Stimulated activated memory B cell treated with anti-CD40 and anti-IgM and Interleukin-4, amounts not matched to agents 10 μg/mL and 1 μg/mL and 100 μg/mL, for 72 hours (primary cell): ENCODE measurements at places on chromosomes 5 and 9.
A peak's percentile ranks its signal among the peaks of the same experiment; 100 is the strongest.

DNA sequence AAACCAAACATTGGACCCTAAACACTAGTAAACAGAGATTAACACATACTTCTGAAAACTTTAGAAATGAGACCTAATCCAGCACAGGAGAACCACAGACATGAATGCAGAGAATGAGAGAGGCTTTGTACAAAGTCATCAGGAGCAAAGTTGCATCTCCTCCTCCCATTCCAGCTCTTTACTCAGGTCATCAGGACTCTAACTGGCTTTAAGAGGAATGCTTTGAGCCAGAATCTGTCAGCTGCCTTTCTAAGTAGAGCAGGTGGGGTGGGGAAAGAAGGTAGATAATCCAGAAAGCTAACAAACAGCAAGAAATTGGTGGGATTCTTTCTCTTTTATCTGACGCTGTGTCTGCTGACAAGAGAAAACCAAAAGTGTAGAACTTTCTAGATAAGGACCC lies 582.7 kb upstream of the DMAC1 start:
- no peak for ATAC-seq

- no peak for ATAC-seq
Measured at GRCh38 chr5:177315411-177315810, 3.7 kb upstream of the MXD3 start.

GRCh38 chr5:134113902-134114875 lies at the start of gene TCF7:
Gene TCF7 (plus strand): TSS chr5:134114681. CDS start chr5:134114907, 226 bp downstream.
- peak; percentile 89 for ATAC-seq

DNA sequence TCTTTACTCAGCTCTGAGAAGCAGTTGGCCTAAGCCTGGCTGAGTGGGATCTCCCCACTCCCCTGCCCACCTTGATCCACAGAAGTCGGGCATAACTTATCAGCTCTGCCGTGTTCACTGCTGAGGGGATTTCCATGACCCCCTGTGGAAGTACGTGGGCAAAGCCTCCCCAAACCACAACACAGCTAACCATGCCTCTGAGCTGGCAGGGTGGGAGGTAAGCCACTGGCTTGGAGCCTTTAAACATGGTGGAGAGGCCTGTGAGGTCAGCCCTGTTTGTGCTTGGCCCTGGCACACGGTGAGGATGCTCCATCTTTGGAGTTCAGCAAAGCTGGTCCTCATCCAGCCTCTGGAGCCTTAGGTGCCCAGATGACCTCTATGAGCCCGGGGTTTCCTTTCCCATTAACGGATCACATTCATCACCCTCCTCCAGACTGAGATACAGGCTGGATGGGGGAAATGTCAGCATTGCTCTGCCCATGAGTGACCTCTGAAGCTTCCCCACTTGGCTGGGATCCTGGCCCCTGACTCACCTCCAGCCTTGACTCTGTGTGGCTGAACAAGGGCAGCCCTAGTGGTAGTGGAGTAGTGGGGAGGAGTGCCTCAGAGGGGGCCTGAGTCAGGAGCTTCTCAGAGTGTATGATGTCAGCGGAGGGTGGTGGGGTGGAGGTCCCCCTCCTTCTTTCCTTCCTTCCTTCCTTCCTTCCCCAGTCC lies 6.2 kb downstream of the PDLIM4 start:
- no peak for ATAC-seq

DNA sequence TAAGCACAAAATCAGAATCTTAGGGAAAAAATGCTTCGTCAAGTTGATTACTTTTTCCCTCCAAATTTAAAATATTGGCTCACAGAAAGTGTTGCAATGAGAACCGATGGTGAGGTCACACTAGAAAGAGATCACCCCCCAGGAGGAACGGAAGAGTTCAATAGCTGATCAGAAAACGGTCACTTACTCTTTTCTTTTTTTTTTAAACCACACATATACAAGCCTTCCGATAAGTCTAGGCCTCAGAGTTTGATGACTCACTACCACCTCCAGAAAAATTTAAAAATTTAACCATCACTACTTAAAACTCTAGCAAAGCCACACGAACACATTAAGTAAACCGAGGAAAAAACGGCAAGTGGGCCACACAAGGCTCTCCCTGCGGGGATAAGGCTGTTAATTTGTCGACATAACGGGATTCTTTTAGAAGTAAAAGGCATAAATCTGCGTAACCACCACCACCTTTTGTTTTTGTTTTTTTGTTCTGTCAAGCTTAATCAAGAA lies 1.2 kb downstream of the SURF4 start:
- no peak for ATAC-seq

DNA sequence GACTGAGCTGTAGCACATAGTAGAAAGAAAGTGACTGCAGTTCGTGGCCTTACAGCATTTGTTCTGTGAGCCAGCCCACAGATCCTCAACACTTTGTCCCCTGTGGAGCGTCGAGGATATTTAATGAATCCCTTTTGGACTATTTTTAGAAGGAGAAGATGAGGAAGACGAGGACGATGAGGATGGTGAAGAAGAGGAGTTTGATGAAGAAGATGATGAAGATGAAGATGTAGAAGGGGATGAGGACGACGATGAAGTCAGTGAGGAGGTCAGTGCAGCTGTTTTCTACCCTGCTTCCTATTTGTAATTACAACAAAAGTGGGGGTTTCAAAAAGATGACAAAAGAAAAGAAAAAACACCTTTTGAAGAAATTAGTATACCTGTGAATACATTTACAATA lies 28.0 kb downstream of the ANP32B start:
- ATAC-seq: no peak

DNA sequence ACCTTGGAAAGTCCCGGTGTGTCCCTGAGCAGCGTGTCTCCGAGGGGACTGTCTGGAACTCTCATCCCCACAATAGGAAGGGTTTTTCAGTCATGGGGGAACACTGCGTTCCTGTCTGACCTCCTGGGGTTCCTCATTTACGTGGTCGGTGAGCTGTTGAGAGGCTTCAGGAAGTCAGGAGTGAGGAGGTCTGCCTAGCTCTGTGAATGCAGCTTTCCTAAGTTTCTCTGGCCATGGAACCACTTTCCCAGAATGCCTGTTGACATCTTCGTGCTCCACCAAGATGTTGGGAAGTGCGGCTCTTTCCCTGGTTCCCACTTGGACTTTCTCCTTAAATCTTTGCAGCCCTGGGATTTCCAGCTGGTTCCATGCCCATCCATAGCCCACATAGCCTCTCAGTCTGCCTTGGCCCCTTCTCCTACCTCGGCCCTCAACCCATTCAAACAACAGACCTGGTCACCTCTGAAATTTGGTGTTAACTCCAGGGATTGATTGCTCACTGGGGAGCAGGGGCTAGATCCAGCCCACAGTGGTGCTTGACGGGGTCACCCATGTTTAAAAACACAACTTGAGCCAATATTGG lies 27.2 kb downstream of the PSAT1 start:
- no peak for ATAC-seq

DNA sequence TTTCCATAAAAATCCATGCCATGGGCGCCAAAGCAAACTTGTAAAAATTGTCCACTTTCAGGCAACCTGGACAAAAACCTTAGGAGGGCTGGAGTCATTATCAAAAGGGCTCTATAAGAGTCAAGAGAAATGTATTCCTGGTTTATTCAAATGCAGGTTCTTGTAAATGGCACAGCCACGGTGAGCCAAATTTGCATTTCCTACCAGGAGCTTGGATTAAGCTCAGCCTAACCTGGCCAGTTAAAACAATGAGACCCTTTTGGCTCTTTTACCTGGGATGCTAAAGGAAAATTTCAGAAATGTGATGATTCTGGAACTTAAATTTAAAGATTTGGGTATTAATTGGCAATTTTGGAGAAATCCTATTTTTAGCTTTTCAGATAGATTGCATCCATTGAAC lies 8.9 kb upstream of the ZNF474 start:
- no peak for ATAC-seq

DNA sequence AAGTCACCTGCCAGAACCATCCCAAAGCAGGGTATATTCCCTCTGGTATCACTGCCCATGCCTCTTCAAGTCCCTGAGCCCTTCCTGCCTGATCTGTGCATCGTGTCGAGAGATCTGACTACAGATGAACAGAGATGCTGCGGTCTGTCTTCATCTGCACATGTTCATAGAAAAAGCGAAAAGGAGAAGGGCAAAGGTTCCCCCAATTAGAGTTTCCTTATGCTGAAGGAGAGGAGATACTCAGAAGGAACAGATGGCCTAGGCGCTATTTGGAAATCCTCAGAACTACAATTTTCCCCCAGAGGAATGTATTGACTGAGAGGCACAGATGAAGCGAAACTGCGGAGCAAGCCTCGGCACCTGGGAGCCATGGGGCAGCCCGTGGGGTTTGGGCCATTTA lies 170.9 kb downstream of the SEC61B start:
- no peak for ATAC-seq

- no peak for ATAC-seq
Measured at GRCh38 chr9:96688187-96688586, 33.1 kb upstream of the PRXL2C start.

GRCh38 chr9:75890472-75891276 lies at the start of gene PCSK5:
Gene PCSK5 (plus strand): TSS chr9:75890673. CDS start chr9:75891182, 509 bp downstream.
- peak; percentile 71 for ATAC-seq

GRCh38 chr9:87138128-87139040 lies 191.1 kb upstream of the GAS1 start:
- ATAC-seq: no peak

DNA sequence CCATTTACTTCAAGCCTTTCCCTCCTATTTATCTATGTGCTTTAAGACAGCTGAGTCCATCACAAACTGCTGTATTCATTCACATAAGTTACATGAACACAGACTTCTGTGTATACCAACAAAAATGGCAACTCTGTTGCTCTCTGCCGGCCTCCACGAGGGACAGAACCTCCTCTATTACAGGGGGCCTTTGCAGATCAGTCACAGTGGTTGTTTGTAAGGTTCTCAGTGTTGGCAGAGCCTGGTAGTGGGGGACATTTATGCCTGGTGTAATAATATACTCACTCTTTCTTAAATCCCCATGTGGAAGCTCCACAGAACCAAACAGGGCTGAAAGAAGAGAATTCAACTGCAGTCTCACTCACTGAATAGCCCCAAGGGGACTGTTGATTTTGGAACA lies 76.5 kb downstream of the SLC1A1 start:
- ATAC-seq: no peak

- no peak for ATAC-seq
Measured at GRCh38 chr5:19235101-19235584, 752.9 kb downstream of the CDH18 start.

GRCh38 chr9:137064027-137064879 lies 6.1 kb downstream of the SAPCD2 start:
- ATAC-seq: no peak

- no peak for ATAC-seq
Measured at GRCh38 chr9:115921301-115921700, 232.3 kb upstream of the PAPPA start.

DNA sequence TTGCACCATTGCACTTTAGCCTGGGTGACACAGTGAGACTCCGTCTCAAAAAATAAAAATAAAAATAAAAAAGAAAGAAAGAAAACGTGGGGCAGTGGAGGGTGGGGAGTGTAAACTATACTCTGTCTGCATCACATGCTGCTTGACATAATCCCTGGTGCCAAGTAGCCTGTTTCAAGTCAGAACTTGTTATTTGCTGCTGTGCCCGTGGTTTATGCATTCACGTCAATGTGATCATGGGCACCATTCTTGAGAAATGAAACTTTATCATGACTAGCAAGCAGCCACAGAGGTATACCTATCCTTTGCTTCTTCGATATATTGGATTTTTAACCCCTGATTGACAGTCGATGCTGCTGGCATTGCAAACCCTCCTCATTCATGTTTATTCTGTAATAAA lies 4.1 kb upstream of the SMU1 start:
- no peak for ATAC-seq

GRCh38 chr5:97102010-97102470 lies 40.4 kb downstream of the LIX1 start:
- no peak for ATAC-seq

DNA sequence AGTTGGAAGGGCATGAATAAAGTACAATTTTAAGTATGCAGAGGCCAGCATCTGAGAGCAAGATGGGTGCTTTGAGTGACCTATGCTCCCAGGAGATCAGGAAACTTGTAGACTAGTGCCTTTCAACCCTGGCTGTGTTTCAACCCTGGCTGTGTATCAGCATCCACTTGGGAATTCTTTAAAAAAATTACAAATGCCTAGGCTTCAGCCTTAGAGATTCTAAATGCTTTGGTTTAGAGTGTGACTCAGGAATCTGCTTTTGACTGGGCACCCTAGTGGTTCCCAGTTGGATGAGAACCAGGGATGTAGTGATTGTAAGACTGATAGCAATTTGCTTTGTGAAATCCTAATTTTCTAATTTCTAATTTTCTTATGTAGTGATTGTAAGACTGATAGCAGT lies 65.6 kb downstream of the RALGPS1 start:
- no peak for ATAC-seq
